ENCODE measurements at places on chromosomes 7 and 10. TPM values are rescaled to one million over a fixed set of nuclear protein-coding genes. Genes with fewer than 3 reads are reported as not detected.

- DNase-seq = no peak
Observed at GRCh38 chr7:140458201-140458600, 21.1 kb downstream of the MKRN1 start.

DNA sequence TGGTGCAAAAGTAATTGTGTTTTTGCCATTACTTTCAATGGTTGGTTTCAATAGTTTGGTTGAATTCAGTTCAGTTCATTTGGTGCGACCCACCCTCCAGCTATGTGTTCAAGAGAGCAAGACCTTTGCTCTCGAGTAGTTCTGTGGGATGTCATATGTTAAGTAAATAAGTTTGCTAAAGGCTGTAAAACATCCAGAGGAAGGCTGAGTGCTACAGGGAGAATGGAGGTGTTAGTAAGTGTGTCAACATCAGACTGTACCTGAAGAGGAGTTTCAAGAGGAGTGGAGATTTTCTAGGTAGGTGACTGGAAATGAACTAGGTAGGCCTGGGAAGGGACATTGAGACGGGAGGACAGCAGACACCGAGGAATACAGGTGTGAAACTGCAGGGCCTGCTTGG, 147.7 kb downstream of the SH2D4B start:
- DNase-seq = peak; percentile 9

SHTN1 gene
- 36.0 TPM for total RNA-seq

CUZD1 gene
- total RNA-seq = 0.50 TPM

DNA sequence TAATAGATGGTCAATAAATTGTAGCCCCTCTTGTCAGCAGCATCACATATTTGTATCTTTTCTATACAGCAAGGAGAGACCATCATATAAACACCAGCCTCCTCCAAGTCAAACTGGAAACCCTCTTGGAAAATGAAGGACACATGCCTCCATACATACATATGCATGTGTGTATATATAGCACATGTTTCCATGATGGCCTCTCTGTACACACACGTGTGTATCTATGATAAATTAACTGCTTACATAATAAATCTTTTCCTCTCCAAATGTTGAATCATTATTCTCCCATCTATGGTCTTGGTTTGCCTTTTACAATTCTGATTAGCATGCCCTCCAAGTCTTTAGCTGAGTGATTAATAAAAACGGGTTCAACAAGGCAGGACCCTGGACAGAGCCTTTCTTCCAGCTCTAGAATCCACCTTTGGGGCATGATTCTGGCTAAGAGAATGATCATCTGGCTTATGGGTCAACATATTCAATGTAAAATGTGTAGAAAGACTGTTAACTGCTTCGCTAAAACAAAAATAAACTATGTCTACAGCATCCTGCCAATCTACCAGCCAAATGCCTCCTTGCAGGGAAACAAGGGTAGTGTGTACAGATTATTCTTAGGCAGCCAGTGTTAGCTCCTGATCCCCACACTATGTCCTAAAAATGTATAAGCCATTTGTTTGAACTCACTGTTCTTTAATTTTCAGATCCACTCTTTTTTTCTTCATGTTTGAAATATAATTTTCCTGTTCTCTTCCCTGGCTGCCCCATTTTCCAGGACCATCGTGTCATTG, 70.0 kb downstream of the CRTAC1 start:
- DNase-seq = no peak

TMEM213 gene
- not detected for total RNA-seq

C7orf57 gene
- not detected for total RNA-seq

ATE1 gene
- 31.2 TPM for total RNA-seq

EPO gene
- 0.35 TPM for total RNA-seq

CLDN4 gene
- total RNA-seq = 7.3 TPM

- peak; percentile 50 for DNase-seq
Observed at GRCh38 chr7:131621652-131622051, 65.2 kb upstream of the PODXL start.

BTBD16 gene
- total RNA-seq = not detected

DNA sequence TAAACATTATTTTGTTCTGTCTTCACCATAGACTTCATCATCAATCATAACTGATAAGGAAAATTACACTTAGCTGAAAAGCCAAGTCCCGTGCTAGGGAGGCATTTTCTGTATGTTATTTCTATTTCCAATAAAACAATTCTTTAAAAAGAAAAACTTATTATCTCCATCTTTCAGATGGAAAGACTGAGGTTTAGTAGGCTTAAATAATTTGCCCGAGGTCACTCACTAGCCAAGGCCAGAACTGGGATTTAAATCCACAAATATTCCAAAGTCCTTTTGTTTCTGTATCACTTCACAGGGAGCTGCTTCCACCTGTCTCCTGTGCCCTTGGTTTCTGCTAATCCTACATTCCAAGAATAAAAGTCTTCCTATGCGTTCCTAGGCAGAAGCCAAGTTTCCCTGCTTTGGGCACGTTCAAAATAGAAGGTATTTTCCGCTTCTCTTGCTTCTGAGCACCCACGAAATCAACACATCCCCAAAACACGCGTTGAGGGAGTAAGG, 732 bp downstream of the CPVL start:
- DNase-seq = no peak

- no peak for DNase-seq
Observed at GRCh38 chr7:15886626-15887025, 200.1 kb upstream of the MEOX2 start.

DNA sequence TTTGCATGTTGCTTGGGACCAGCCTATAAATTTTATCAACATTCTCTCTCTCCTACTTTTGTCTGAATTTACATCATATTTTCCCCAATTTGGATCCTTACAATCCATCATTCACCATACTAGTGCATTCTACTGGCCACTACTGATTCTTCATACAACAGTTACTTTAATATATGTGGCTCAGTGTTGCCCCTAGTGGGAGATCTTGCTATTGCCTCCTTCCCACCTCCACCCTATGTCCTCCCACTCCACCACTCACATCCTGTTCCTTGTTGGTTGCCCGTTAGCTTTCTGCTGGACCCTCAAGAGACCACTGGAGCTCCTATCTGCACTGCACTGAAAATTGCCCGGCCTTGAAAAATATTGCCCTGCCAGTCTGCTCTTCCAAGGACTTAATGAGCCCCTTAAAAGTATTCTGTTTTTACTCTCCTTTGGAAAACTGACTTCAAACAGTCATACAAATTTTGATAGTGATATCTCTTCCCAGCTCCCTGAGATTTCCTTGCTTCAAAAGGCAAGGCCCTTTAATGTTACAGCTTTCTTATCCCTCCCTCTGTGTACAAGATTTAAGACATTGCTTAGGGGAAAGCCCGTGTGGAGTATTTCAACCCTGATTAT, 243.2 kb upstream of the TMEM229A start:
- peak; percentile 87 for DNase-seq

GRCh38 chr10:63133821-63134557, 861 bp downstream of the NRBF2 start:
- no peak for DNase-seq

DNA sequence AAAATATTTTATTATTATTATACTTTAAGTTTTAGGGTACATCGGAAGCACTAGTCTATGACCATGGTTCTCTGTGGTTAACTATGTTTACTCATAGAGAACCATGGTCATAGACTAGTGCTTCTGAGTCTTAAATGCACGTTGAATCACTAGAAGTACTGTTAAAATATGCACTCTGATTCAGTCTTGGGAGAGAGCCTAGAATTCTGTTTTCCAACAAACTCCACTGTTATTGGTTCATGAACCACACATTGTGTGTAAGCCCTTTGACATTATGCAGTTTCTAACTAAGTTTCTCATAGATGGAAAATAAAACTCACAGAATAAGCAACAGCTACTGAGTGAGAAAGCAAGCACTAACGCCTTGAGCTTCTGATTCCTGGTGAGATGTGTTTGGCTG, 1120.6 kb downstream of the SORCS1 start:
- DNase-seq = no peak

AGAP3 gene
- total RNA-seq = 102 TPM

DNA sequence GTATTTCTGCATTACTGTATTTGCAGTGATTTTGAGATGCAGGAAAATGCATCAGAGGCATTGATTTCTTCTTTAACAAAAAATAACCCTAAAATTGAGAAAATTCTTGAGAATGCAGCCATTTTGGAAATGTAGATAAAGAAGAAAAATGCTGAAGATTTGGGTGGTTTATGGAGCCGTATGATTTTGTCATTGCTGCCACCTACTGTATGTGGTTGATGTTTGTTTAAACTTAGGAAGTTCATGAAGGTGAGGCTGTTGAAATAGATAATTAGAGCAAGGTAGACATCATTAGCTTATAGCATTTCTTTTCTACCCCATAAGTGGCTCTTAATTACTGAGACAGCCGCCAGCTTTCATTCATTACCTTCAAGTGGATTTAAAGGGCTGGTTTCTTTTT, 92.1 kb upstream of the SAMD8 start:
- no peak for DNase-seq

CABCOCO1 gene
- total RNA-seq = 1.0 TPM

AVPI1 gene
- 4.3 TPM for total RNA-seq

GRCh38 chr7:99780588-99780987, 3.4 kb downstream of the CYP3A4 start:
- no peak for DNase-seq

DNA sequence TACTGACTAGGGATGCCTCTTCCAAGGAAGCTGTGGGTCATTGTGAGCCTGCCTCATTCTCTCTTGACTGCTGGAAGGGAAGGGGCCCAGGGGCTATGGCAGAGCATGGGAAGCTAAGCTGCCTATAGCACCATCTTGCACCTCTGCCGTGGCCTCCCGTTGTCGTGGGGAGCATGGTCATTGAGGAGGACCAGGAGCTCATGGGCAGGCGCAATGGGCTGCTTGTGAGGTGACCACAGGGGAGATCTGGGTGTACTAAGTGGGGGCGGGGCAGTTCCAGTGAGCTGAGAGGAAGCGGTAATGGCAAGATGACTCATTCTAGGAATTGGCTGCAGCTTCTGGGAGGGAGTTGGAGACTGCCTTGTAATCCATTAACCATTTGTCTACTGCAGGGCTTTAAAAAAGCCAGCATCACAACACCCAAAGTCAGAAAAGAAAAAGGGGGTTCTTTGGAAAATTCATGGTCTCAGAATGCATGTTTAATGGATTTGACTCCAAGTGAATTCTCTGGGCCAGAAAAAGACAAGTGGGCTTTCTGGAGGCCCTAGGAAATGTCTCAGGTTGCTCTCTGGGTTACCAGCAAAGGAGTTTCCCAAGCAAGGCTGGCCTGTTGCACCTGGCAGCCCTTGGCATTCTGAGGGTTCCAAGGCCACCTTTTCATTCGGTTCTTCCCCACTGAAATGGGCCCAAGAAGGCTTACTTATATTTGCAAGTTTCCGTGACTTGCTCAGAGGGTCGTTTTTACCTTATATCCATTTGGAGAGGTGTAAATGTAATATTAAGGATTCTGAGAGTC, 3.6 kb downstream of the DUSP5 start:
- peak; percentile 94 for DNase-seq

GRCh38 chr10:103510791-103511752, 17.6 kb downstream of the NEURL1 start:
- no peak for DNase-seq

UNC5B gene
- 14.5 TPM for total RNA-seq

- no peak for DNase-seq
Observed at GRCh38 chr7:150992051-150992640, 1.3 kb downstream of the NOS3 start.

- peak; percentile 83 for DNase-seq
Observed at GRCh38 chr7:138000081-138000701, 1.7 kb downstream of the CREB3L2 start.

ZNF511 gene
- total RNA-seq = 48.1 TPM

All from endodermal cell (in vitro differentiated cells).